Fibroblast of skin of abdomen (primary cell): ENCODE measurements at places on chromosomes 3 and 15.

- DNase-seq = no peak
Measured at GRCh38 chr3:41106691-41107090, 92.6 kb upstream of the CTNNB1 start.

DNA sequence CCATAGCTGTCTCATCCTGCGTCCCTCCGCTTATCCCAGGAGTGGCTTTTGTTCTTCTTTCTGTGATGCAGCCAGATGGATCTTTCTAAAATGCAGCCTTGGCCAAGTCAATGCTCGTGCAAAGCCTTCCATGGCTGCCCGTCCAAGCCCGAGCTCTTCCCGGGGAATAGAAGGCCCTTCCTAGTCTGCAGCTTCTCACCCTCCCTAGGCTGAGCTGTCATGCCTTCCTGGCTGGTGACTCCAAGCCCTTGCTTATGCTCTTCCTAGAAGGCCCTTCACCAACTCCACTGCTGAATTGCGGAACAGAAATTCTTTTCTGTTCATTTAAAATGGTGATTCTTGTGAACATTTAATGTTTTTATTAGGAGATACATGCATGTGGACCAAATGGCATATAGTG lies 95.9 kb downstream of the SMAD6 start:
- no peak for DNase-seq

- DNase-seq = peak; percentile 39
Measured at GRCh38 chr3:19972054-19972453, 25.2 kb downstream of the RAB5A start.

GRCh38 chr3:33877187-33877586 lies 78.8 kb downstream of the PDCD6IP start:
- no peak for DNase-seq

GRCh38 chr3:61637088-61638051 lies 76.0 kb downstream of the PTPRG start:
- DNase-seq = peak; percentile 14

- DNase-seq = peak; percentile 57
Measured at GRCh38 chr3:68876112-68876713, 56.1 kb downstream of the TAFA4 start.

DNA sequence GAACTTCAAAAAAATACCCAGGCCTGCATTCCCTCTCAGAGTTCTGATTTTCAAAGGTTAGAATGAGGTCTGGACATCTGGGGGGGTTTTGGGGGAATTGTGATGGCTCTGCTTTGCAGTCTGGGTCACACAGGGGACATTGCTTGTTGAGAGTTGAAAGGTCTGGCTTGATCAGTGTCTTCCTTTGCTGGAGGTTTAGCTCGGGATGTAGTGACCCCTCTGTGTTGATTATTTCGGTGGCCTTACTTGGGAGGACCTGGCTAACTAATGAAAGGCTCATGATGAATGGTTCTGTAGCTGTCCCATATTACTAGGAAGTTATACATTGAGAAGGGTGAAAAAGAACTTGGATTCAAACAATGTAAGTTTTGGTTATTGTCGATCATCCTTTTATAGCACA lies 23.7 kb downstream of the TPM1 start:
- no peak for DNase-seq

GRCh38 chr15:72117486-72118016 lies 399 bp downstream of the MYO9A start:
- DNase-seq = peak; percentile 79

GRCh38 chr15:62369454-62369853 lies 204.4 kb upstream of the C2CD4B start:
- DNase-seq = no peak

- DNase-seq = no peak
Measured at GRCh38 chr15:91983729-91984340, 130.3 kb downstream of the SLCO3A1 start.

DNA sequence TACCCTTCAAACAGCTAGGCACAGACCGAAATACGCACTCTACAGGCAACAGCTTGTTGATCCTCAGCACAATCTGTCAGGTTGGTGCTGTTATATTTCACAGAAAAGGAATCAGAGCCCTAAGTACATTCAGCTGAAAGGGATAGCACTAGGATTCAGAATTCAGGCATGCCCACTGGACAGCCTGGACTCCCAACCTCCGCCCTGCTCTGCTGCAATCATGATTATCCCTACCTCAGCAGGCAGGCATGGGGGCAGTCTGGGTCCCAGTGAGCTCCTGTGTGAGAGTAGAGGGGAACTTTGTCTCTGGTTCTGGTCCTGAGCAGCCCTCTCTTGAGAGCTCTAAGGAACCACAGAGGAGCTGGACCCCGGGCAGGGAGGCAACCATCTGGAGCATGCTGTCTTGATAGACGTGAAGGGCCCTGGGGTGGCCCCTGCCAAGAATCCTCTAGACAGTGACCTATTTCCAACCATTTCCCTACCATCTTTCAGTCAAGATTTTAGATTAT lies 23.4 kb upstream of the NOX5 start:
- DNase-seq = no peak

DNA sequence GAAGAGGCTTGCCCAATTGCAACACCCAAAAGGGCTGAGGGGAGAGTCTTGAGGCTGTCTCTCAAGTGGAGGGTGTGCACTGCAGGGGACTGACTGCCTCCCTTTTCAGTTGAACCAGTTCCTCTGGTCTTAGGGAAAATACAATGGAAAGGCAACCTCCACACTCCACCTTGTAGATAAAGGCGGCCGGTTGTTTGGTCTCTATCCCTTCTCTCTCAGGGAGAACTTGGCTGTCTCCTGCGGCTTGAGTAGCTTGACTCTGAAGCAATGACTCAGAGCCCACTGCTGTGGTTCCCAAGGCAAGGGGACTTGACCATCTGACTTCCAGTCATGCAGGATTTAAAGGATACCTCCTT lies 143.2 kb upstream of the UMPS start:
- no peak for DNase-seq

- DNase-seq = no peak
Measured at GRCh38 chr3:63333815-63334214, 55.7 kb downstream of the SYNPR start.

DNA sequence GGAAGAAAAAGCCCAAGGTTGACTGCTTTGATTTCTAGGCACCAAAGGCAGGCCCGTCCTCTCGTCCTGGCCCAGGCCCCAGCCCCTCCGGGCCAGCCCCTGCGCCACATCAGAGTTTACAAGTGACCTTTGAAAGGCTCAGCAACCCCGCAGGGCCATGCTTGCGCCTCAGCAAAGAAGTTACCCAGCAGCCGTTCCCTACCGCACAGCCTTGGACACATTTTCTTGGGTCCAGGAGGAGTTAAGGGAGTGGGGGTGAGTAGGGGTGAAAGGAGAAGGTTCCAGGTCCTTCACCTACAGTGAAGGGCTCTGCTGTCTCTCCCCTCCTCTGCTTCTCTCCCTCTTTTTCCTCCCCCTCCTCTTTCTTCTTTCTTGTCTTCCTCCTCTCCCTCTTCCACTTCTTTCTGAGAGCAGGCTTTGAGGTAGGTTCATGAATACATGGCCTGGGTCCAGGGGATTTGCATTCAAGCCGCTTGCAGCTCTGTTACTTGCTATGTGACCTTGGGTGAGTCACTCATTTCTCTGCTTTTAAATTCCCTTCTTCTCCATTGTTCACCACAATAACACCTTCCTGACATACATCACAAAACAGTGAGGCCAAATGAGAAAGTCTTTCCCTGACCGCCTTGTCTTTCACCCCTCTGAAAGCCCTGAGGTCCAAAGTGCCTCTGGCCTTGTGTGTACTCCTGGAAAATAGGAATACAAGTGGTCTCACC lies 223.3 kb upstream of the TPRG1 start:
- peak; percentile 93 for DNase-seq

DNA sequence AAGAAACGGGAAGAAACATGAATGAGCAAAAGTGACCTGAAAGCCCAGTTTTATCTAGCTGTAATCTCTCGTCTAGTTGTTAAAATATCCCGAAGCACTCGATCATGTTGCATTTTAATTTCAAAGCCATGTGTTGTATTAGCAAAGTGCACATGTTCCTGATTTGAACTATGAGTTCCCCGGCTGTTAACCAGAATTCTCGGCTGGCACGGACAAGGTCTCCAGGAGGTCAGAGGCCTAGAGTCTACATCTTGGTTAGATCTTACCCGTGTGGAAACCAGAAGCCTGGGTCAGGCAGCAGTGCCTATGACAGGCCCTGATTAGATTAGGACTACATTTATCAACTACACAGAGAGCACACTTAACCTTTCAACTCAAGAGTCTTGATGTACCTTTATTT lies 195.8 kb downstream of the CDIN1 start:
- DNase-seq = no peak

GRCh38 chr3:126544596-126545281 lies 14.0 kb downstream of the C3orf22 start:
- no peak for DNase-seq

GRCh38 chr3:123870033-123870432 lies 14.1 kb downstream of the MYLK start:
- DNase-seq = no peak

DNA sequence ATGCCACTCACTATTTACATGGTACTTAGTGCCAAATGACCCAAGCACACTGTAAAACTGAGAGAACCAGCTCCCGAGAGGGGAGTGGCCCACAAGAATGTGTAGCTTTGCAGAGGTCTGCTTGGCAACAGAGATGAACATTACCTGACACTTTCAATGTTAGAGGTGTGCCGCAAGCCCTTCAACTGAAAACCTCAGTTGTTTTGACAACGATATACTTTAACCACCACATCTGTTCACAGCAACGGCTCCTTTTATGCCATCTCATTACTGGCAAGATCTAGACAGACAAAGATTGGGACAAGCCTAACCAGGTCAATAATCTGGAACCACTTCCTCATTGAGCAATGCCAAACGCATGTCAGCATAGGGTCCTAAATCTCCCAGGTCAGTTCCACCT lies 23.7 kb downstream of the NEK10 start:
- DNase-seq = no peak

DNA sequence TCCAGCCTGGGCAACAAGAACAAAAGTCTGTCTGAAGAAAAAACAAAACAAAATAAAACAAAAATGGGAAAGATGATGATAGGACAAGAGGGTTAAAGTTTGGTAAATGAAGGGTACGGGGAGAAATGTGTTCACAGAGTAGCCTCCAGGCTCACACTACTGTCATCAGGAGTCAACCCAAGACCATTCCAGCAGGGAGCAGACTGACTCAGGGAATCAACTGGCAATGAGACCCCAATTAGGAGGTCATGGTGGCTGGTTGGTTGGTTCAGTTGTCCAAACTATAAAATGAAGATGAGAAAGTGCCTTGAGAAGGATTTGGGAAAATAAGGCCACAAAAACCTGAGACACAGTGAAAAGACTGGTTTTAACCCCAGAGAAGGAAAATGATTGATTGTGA lies 51.8 kb downstream of the KLHL6 start:
- DNase-seq = no peak

- peak; percentile 60 for DNase-seq
Measured at GRCh38 chr3:16807391-16807790, 77.4 kb upstream of the PLCL2 start.

DNA sequence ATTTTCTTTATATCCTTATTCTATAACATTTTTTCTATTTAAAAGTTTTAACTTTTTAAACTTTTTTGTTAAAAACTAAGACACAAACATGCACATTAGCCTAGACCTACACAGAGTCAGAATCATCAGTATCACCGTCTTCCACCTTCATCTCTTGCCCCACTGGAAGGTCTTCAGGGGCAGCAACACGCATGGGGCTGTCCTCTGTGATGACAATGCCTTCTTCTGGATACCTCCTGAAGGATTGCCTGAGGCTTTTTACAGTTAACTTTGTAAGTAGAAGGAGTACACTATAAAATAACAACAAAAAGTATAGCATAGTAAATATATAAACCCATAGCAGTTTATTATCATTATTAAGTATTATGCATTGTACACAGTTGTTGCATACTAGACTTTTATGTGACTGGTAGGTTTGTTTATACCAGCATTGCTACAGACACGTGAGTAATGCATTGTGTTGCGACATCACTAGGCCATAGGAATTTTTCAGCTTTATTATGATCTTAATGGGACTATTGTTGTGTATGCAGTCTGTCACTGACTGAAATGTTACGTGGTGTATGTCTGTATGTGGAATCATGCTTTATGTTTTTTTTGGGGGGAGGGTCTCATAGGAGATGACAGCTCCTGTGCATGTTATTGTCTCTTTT lies 18.2 kb downstream of the ATP1B3 start:
- DNase-seq = peak; percentile 80

DNA sequence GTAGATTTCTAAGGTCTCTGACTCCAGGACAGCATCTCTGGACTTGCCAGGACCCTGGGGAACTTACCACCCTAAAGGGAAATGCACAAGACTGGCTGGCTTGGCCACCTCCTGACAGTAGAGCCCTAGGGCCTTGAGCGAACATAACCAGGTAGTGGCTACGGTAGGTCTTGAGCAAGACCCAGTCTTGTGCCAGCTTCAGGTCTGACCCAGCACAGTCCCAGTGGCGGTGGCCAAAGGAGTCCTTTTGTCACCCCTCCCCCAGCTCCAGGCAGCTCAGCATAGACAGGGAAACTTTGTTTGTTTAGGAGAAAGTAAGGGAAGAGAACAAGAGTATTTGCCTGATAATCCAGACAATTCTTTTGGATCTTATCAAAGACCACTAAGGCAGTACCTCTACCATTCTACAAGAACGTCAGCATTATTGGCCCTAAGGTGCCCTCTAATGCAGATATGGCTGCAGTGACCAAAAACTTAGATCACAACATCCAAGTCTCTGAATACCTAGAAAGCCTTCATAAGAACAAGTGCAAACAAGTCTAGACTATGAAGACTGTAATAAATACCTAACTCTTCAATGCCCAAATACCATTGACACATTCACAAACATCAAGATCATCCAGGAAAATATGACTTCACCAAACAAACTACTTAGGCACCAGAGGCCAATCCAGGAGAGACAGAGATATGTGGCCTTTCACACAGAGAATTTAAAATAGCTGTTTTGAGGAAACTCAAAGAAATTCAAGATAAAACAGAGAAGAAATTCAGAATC lies 38.7 kb upstream of the FBN1 start:
- no peak for DNase-seq

DNA sequence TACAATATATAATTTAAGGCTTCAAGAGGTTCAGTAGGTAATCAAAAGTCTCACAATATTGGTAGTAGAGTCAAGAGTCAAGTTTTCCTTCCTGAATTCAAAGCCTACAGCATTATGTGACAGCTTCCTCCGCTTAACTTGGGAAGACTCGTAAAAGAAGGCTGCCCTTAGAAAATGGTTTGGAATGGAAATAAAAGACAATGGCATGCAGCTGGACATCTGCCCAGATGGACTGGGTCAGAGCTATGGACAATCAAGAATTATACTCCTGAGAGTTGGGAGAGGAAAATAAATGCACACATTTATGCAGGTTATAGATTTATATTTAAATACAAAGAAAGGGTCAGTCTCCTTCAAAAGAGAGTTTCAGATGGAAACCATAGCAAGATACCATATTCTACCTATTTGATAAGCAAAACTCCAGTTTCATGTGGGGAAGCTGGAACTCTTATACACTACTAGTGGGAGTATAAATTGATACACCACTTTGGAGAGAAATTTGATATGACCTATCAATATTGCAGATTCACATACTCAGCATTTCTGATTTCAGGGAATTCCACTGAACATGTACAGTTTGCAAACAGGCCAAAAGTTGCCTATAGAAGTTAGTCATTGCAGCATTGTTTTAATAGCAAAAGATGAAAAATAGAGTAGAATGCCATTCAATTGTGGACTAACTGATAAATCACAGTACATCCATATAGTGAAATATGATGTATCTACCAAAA lies 6.1 kb downstream of the CRYBG3 start:
- no peak for DNase-seq

- DNase-seq = peak; percentile 83
Measured at GRCh38 chr3:177459401-177459800, 262.1 kb upstream of the TBL1XR1 start.
